ENCODE measurements at places on chromosomes 2 and 18. TPM values are rescaled to one million over a fixed set of nuclear protein-coding genes. Genes with fewer than 3 reads are reported as not detected.

DNA sequence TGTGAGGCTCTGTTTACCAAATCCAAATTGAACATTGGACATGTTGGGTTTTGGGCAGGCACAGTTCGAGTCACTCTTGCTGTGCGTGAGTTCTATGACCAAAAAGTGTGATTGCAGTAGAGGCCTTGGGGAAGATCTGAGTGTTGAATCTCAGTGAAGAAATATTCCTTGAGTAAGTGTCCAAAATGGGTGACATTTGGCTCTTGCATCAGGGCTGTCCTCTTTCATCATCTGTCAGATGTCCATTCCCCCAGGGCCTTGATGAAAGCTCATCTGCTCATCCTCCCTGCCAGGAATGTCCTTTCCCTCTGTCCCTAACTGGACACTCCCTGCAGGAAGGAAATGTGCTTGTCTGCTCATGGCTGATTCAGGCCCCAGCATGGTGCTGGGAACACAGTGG, 6.4 kb upstream of the SFTPB start:
- H3K36me3 ChIP-seq = no peaks in the 10 kb centered on the region
- H3K4me1 ChIP-seq = peaks cover 5% of the 10 kb centered on the region
- H3K27ac ChIP-seq = no peak overlapping the region
- H3K4me3 ChIP-seq = no peak overlapping the region

- H3K4me1 ChIP-seq = no peaks in the 10 kb centered on the region
- no peak overlapping the region for H3K4me3 ChIP-seq
- peaks cover 22% of the 10 kb centered on the region for H3K27me3 ChIP-seq
- no peak overlapping the region for H3K27ac ChIP-seq
- no peak for DNase-seq
Measured at GRCh38 chr2:111905990-111906735, 7.8 kb downstream of the MERTK start.

- H3K36me3 ChIP-seq = no peaks in the 10 kb centered on the region
- H3K27me3 ChIP-seq = no peaks in the 10 kb centered on the region
- no peak for DNase-seq
- H3K27ac ChIP-seq = no peak overlapping the region
Measured at GRCh38 chr18:44882163-44882868, 201.6 kb downstream of the SETBP1 start.

- H3K4me1 ChIP-seq = no peaks in the 10 kb centered on the region
- H3K27me3 ChIP-seq = no peaks in the 10 kb centered on the region
- no peak overlapping the region for H3K4me3 ChIP-seq
- no peaks in the 10 kb centered on the region for H3K36me3 ChIP-seq
- DNase-seq = peak; percentile 66
- H3K27ac ChIP-seq = no peak overlapping the region
Measured at GRCh38 chr2:96800061-96801004, 15.7 kb upstream of the CNNM3 start.

DNA sequence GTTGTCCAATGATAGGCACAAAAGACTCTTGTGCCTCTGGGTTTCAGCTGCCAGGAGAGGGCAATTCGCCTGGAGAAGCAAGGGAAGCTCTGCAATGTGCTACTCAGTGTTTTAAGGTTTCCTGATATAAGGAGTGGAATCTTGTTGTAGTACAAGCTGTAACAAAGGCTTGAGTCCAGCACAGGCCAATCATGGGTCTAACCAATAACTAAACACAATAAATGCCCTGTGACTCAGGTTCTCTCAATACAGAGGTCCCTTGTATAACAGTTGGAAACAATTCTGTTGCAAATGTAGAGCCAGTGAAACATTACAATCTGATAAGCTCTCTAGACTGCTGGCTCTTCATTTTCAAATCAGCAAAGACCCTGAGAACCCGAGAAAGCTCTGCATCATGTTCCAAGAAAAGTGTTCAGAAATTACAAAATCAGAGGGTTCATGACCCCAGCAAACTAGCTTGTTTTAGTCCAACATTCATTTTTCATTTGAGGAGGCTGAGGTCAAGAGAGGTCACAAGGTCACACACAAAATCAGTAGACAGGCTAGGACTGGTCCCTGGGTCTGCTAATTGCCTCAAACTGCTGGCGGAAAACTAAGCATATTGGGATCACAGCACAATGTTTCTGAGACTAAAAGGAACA, 59.0 kb upstream of the DNMT3A start:
- no peaks in the 10 kb centered on the region for H3K27me3 ChIP-seq
- no peak overlapping the region for H3K4me3 ChIP-seq
- no peaks in the 10 kb centered on the region for H3K4me1 ChIP-seq
- no peaks in the 10 kb centered on the region for H3K36me3 ChIP-seq
- no peak overlapping the region for H3K27ac ChIP-seq

- H3K4me3 ChIP-seq = no peak overlapping the region
- H3K36me3 ChIP-seq = no peaks in the 10 kb centered on the region
- H3K4me1 ChIP-seq = no peaks in the 10 kb centered on the region
- DNase-seq = no peak
Measured at GRCh38 chr2:236985761-236986339, 99.8 kb upstream of the COPS8 start.

DNA sequence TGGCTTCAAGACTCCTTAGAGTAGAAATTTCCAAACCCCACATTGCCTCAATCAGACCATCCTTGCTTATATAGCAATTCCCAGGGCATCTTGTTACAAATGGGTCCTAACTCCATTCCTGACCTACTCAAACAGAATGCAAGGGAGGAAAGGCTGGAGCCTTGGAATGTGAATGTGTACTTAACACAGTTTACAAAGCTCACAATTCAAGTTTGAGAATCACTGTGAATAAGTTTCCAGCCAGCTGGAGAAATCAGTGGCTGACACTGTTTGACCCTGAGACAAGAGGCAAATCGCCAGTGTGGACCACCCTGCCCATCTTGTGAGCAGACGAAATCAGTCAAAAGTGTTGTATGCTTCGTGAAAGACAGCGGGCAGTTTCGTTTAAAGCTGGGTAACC, 65.5 kb downstream of the SOWAHC start:
- no peaks in the 10 kb centered on the region for H3K36me3 ChIP-seq
- DNase-seq = no peak
- peaks cover 24% of the 10 kb centered on the region for H3K27me3 ChIP-seq
- H3K4me1 ChIP-seq = no peaks in the 10 kb centered on the region
- no peak overlapping the region for H3K4me3 ChIP-seq
- H3K27ac ChIP-seq = no peak overlapping the region

- DNase-seq = peak; percentile 68
- no peaks in the 10 kb centered on the region for H3K27me3 ChIP-seq
- H3K4me1 ChIP-seq = peaks cover 53% of the 10 kb centered on the region
Measured at GRCh38 chr2:191636235-191636543, 41.7 kb upstream of the NABP1 start.

DNA sequence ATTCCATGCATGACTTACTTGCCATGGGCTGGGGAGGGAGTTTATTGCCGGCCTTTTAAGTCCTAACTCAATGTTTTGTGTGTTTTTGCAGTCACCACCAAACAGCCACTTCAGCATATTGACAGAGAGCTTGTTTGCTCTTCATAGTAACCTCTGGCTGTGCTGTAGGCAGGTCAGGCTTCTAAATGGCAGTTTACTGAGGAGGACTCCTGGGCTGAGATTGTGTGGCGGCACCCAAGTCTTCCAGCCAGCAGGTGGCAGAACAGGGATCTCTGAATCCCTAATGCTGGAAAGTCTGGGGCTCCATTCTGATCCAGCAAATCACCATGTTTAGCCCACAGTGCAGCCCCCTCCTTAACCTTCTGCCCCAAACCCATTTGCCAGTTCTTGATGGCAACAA, 121.2 kb downstream of the CAPN13 start:
- H3K27ac ChIP-seq = no peak overlapping the region
- H3K27me3 ChIP-seq = no peaks in the 10 kb centered on the region

DNA sequence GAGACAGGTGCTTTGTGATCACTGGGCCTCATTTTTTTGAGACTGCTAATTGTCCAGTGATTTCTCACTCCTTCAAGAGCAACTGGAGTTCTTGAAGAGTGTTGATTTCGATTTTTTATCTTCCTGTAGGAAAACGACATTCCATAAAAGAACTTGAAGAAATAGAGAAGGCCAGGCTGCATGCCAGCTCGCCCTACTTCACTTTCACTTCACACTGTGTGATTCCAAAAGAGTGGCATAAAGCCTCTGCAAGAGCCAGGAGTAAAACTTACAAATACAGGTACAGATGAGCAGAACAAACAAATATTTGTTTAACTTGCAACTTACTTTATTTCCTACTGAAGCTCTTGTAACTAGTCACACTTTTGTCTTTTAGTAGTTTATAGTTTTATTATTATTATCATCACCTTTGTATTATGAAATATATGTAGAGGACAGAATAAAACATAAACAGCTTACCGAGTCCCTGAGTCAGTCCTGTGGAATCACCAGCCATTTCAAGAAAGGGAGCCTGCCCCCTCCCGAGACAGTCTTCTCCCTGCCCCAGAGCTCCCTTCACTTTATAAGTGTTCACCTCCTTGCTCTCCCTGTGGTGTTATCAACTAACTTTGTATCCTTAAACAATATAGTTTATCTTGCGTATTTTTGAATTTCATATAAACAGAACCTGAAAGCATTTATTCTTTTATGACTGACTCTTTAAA, 8.7 kb downstream of the FAM228A start:
- no peak overlapping the region for H3K4me3 ChIP-seq
- H3K36me3 ChIP-seq = no peaks in the 10 kb centered on the region
- no peaks in the 10 kb centered on the region for H3K4me1 ChIP-seq
- peak; percentile 45 for DNase-seq
- H3K27ac ChIP-seq = no peak overlapping the region
- no peaks in the 10 kb centered on the region for H3K27me3 ChIP-seq

DNA sequence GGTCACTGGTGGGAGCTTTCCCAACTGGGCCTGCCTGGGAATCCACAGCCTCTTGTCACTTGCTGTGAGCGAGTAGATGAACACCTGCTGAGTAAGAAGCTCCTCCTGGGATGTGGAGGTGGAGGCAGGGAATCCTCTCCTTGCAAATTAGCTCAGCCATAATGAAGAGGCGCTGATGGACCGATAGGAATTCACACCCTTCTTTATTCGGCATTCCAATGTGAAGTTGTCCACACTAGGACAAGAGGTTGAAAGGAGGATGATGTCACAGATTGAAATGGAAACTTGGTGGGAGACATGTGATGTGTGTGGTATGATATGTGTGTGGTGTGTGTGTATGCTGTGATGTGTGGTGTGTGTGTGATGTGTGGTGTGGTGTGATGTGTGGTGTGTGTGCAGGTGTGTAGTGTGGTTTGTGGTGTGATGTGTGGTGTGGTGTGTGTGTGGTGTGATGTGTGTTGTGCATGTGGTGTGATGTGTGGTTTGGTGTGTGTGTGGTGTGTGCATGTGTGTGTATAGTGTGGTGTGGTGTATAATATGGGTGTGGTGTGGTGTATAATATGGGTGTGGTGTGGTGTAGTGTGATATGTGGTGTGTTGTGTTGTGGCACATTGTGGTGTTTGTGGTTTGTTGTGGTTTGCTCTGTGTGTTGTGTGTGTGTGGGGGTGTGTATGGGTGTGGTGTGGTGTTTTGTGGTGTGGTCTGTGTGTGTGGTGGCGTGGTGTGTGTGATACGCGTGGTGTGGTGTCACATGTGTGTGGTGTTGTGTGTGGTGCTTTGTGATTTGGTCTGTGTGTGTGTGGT, 216.4 kb downstream of the BCL2 start:
- H3K36me3 ChIP-seq = no peaks in the 10 kb centered on the region
- DNase-seq = no peak
- H3K4me1 ChIP-seq = no peaks in the 10 kb centered on the region
- H3K27me3 ChIP-seq = peaks cover 6% of the 10 kb centered on the region

- peak overlapping the region; percentile 79 for H3K27ac ChIP-seq
- H3K36me3 ChIP-seq = no peaks in the 10 kb centered on the region
- H3K27me3 ChIP-seq = no peaks in the 10 kb centered on the region
- DNase-seq = peak; percentile 80
Measured at GRCh38 chr2:146982393-146982846, 862.4 kb upstream of the ACVR2A start.

- H3K27ac ChIP-seq = no peak overlapping the region
- no peaks in the 10 kb centered on the region for H3K27me3 ChIP-seq
- no peak for DNase-seq
- H3K4me1 ChIP-seq = no peaks in the 10 kb centered on the region
- H3K4me3 ChIP-seq = no peak overlapping the region
Measured at GRCh38 chr2:47129191-47129706, 25.9 kb downstream of the STPG4 start.

DNA sequence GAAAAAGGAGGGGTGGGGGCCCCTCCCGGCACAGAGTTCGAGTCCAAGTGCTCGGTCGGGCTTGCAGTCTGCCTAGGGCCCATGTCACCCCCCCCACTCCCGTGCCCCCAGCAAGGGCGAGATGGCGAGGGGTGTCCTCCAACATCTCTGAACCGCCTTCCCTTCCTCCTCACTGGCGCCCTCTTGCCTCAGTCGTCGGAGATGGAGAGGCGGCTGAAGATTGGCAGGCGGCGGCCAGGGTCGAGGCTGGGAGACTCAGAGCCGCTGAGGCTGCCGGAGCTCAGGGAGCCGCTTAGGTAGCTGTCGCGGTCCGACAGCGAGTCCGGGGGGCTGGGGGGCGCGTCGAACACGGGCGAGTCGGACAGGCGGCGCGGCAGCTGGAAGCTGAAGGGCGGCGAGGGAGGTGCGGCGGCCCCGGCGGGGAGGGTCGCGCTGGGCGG, 2.3 kb downstream of the ZFP36L2 start:
- peak overlapping the region; percentile 88 for H3K27ac ChIP-seq
- peak overlapping the region; percentile 90 for H3K4me3 ChIP-seq
- H3K4me1 ChIP-seq = peaks cover 56% of the 10 kb centered on the region
- no peaks in the 10 kb centered on the region for H3K27me3 ChIP-seq

GRCh38 chr2:63514781-63515180, 73.5 kb downstream of the WDPCP start:
- DNase-seq = no peak
- H3K4me3 ChIP-seq = no peak overlapping the region
- H3K27me3 ChIP-seq = no peaks in the 10 kb centered on the region
- no peak overlapping the region for H3K27ac ChIP-seq
- H3K36me3 ChIP-seq = no peaks in the 10 kb centered on the region

DNA sequence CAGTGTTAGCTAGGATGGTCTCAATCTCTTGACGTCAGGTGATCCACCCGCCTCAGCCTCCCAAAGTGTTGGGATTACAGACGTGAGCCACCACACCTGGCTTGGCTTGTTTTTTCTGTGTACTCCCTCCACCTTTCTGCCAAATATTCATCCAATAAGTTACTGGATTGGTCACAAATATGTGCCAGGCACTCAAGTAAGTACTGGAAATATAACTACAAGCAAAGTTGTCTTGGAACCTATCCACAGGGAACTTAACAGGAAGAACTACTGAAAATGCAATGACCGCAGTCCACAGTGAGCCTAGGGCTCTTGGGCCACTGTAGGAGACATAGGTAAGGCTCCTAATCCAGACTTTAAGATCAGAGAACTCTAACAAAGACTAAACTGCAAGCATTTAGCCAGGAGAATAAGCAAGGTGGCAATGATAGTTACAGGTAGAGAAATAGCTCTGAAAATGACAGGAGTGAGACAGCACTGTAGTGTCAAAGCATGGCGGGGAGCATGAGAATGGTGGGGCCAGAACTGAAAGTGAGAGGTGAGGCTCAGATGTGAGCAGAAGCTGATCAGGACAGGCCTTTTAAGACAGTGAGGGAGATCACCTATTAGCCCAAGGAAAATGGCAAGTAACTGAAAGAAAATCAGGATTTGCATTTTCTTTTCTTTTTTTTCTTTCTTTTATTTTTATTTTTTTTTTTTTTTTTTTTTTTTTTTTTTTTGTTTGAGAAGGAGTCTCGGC, 252.1 kb downstream of the RBM43 start:
- H3K4me1 ChIP-seq = no peaks in the 10 kb centered on the region
- H3K36me3 ChIP-seq = no peaks in the 10 kb centered on the region
- H3K4me3 ChIP-seq = no peak overlapping the region
- DNase-seq = no peak
- H3K27me3 ChIP-seq = no peaks in the 10 kb centered on the region

The REEP1 gene
- 0.36 TPM for total RNA-seq

The G6PC2 gene
- not detected for total RNA-seq

The C1GALT1C1L gene
- 1.2 TPM for total RNA-seq

The ERICH2 gene
- not detected for total RNA-seq

The CYRIA gene
- total RNA-seq = 1.8 TPM

The PROC gene
- total RNA-seq = 0.29 TPM

Measured in osteoblast (primary cell).